ENCODE measurements at places on chromosomes 7 and 10. TPM values are rescaled to one million over a fixed set of nuclear protein-coding genes. Genes with fewer than 3 reads are reported as not detected.

The CDH23 gene
- not detected for total RNA-seq

The SMNDC1 gene
- total RNA-seq: 38.5 TPM

The FANK1 gene
- 1.4 TPM for total RNA-seq

The SPOCK2 gene
- 0.67 TPM for total RNA-seq

The PDLIM1 gene
- total RNA-seq: 122 TPM

The FKBP6 gene
- not detected for total RNA-seq

Measured in endothelial cell of umbilical vein (primary cell).